ENCODE measurements at places on chromosomes 2 and 18.

- DNase-seq, result no peak
These were observed 70.6 kb upstream of the TCF4 start for GRCh38 chr18:55658598-55658997.

GRCh38 chr2:84212611-84213314, 246.3 kb downstream of the SUCLG1 start:
- no peak for DNase-seq

DNA sequence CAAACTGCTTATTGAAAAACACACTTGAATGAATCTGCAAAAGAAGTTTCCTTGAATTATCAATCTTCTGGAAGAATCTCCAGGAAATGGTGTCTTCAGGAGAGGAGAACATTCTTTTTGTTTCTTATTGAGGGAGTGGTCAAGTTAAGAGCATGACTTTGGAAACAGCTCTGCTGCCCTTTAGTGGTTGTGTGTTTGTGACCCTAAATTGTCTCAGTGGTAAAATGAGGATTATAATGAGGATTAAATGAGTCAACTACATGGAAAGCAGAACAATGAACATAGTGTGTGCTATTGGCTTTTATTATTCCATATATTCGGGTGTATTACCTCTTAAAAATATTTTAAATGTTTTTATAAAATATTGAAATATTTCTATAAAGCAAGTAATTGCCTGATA, 44.8 kb upstream of the TANC1 start:
- no peak for DNase-seq

DNA sequence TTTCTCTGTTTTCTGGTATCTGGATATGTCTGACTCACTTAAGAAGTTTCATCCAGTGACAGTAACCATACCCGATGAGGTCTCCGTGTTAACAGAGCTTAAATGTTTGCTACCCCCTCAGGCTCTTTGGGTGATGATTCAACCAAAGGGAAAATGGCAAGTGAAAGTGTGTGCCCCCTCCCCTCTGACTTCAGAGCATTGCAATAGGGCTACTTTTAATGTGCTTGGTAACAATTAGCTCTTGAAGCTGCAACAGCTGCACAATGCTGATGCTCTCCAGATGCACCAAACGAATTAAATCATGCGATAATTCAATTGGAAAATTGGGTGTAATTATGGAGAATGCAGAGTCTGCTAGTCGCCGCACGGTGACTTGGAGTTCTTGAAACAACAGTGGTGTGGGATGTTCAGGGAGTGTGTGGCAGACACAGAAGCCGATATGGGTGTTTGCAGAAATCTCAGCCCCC, 270.7 kb downstream of the ALK start:
- DNase-seq, result no peak

DNA sequence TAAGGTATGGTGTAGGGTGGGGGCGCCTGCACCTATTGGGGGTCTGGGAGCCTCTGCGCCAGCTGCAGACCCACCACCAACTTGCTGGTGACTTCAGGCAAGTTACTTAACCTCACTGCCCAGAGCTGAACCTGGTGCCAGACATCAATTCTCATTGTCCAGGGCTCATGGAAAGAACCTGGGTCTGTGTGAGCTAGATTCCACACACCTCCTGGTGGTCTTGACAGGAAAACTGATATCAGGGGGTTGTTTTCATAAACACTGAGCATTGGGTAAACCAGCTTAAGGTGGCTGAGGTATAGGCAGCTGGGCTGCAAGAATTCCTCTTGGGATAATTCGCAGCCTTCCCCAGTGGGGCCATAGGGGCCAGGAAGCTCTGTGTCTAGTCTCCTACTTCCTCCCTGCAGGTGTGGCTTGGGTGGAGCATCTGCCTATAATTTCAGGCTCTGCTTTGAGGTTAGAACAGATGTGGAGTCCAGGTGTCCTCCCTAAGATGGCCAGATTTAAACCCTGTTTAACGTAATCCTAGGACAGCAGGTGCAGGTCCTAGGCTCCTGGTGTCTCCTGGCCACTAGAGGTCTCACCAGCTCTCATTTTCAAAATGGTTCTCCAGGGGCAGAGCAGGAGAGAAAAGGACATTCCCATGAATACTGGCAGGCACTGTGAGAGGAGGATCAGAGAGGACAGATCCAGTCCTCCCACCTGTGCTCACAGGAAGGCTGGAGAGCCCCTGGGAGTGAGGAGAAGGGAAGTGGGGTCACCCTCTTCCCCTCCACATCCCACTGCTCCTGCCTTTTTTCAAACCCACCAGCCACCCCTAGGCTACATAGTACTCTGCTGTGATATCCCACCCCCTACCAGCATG, 100.4 kb upstream of the SMAD2 start:
- DNase-seq, result no peak

- no peak for DNase-seq
These were observed 1.2 kb upstream of the MFF start for GRCh38 chr2:227323818-227324217.

DNA sequence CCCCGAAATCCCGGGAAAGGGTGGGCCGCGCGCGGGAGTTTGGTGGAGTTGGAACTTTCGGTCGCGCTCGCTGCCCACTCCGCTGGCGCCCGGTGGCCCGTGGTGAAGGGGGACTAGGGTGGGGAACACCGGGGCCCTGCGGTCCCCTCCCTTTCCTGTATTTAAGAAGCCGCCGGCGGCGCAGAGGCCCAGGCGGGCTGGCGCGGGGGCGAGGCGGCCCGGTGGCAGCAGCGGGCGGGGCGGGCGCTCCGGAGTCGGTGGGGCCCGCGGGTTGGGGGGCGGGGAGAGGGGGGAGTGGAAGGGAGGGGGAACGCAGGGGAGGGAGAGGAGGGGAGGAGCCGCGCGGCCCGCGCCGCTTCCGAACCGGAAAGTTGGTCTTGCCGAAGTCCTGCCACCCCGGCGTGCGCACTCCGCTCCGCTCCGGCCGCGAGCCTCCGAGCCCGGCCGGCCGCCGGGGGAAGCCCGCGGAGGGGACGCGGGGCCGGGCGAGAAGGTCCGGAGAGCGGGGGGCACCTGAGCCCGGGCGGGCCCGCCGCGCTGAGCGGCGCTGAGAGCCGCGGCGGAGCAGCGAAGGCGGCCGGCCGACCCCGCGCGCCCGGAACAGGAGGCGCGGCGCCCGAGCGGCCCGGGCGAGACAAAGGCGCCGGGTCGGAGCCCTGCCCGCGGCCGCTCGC, 425 bp upstream of the SALL3 start:
- no peak for DNase-seq

DNA sequence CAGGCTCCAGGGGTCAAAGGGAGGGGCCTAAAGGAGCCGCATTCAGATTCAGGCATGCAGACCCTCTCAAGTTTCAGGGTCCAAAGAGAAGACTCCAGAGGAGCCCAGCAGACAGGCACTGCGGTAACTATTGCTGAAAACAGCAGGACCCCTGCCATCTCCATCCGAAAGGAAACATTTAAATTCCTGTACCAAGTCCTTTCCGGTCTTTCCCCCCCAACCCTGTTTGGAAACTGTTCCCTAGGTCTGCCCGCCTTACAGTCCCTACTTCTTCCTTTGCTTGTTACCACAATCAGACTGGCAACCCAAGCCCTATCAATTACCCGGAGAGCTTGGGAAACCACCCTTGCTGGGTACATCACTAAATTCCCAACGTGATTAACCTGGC, 82.0 kb downstream of the DNMT3A start:
- DNase-seq, result no peak

DNA sequence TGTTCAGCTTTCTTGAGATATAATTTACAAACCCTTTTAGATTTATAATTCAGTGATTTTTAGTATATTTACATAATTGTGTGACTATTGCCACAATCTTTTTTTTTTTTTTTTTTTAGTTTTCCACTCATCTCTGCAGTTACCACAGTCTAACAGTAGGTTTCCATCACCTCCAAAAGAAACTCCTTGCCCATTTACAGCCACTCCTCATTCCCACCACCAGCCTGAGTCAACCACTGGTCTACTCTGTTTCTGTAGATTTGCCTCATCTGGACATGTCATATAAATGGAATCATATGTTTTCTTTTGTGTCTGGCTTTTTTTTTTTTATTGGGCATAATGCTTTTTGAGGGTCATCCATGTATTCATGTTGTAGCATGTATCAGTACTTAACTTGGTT, 16.1 kb downstream of the MTX2 start:
- no peak for DNase-seq

- DNase-seq, result no peak
These were observed 30.2 kb upstream of the IL1R2 start for GRCh38 chr2:101961338-101962191.

DNA sequence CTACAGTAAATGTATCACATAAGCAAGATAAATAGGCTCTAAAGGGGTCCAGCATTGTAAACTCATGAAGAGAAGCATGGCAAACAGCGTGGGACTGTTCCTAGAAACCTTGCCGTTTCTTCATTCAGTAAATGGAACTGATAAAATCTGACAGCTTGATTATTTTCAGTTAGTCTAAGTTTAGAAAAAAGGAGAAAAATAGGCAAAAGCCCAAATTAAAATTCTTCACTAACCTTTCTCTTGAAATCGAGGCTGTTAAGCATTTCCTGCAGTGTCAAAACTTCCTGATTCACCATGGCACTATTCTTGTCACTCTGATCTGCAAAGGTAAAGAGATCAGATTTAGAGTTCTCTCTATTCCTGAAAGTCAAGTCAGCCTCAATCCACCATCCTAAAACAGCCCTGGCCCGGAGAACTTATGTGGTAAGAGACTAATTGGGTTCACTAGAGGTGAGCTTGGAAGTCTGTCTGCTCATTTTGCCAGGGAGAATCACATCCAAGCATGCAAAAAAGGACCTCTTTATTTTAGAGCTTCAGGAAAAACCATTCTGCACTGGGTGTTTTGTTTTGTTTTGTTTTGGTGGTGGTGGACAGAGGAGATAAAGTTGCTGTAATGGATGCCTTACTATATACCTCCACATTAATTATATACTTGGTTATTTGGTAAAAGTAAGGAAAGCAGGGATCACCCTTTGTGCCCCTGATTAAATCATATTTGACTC, 52.4 kb upstream of the STAT1 start:
- no peak for DNase-seq

GRCh38 chr2:20183373-20183772, 41.6 kb downstream of the SDC1 start:
- DNase-seq, result no peak

DNA sequence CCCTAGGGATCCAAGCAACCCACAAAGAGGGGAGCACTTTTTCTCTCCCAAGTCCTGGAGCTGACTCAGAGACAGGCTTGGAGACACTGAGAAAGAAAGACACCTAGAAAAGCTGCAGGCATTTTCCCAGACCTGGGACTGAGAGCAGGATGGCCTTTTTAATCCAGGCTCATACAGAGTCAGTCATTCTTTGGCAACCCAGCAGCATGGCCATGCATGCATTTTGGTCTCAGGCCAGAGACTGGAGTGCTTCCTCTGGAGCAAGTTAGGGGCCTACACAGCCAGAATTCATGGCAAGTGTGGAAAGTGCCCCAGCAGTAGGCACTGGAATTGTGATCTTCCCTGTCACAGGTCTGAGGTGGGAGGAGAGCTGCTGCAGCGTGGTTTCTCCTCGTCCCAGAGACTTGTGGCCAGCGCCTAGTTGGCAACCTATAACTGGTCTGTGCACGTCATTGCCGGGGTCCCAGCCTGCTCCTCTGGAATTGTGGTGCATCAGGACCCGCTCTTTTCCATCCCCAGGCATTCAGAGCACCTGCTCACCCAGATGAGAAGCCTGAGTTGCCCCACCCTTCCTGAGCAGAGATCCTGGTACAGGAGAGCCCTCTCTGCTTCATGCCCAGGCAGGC, 231.9 kb upstream of the RAB6C start:
- no peak for DNase-seq

DNA sequence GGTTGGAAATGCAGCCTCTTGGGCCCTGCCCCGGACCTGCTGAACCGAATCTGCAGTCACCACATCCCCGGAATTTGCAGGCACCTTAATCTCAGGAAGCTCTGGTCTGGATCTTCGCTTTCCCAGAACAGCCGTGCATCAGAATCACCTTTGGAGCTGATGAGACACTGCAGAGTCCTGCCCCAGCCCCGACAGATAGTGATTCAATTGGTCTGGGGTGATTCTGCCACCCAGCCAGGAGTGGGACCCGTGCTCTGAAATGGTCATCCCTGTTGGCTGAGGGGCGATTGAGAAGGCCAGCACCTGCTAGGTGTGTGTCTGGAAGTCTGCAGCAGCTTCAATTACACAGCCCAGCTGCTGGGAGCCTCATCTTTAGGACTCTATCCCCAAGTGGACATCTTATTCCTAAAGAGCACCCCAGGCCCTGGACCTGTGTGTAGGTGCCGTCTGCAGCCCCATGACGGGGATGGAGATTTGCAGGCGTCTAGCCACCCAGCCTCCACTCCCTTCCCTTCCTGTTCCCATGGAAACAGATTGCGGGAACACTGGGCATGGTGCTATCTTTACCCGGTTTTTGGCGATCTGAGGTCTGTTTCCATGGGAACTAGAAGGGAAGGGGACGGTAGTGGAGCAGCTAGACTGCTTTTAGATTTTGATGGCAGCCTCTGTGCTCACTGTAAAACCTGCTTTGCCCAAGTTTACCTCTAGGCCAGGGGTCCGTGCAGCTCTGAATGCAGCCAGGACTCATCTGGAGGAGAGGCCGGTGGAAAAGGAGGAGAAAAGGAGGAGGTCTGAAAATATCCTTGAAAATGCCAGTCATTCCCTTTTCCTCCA, 156.1 kb downstream of the LDLRAD4 start:
- no peak for DNase-seq

GRCh38 chr2:230758566-230759480, 46.2 kb downstream of the CAB39 start:
- no peak for DNase-seq

- DNase-seq, result no peak
These were observed 53.0 kb downstream of the PGAP1 start for GRCh38 chr2:196873511-196873910.

GRCh38 chr2:188235364-188235763, 56.3 kb upstream of the GULP1 start:
- DNase-seq, result peak; percentile 27

DNA sequence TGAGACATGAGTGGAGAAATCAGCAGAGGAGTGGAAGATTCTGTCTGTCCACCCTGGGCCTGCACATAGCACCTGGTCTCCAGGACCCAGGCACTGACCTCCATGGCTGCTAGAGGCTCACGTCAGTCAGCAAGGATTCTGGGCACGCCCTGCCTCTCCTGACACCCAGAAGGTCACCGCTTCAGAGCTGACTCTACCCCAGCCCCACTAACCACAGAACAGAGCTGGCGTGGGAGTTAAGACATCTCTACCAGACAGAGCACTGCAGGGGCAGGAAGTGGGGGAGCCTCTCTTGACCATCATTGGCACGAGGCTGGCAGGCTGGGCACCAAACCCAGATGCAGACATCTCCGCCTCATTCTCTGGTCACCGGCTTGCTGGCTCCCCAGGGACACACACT, 3.0 kb downstream of the ADCY3 start:
- DNase-seq, result peak; percentile 52

DNA sequence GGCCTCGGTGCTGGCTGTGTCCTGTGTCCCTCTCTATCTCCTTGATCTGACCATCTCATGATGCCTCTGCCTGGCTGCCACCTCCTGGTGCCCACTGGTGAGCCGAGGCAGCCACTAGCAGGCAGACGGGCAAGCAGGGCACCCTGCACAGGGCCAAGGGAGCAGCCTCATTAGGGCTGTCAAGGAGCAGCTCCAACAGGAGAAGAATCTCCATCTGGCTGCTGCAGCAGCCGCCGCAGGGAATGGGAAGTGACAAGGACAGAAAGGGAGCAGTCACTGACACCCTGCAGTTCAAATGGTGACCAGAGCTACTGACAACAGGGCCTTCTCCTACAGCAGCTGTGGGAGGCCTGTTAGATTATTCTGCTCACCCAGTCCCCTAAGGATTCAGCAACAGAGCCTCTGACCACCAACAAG, 32.6 kb downstream of the ALPK2 start:
- no peak for DNase-seq

- DNase-seq, result no peak
These were observed 318.7 kb downstream of the CYP26B1 start for GRCh38 chr2:71829008-71829407.

All from stimulated activated naive CD8-positive, alpha-beta T cell treated with anti-CD3 and anti-CD28 coated beads, Interleukin-15, amount 100 ng/mL, for 72 hours (primary cell).